ENCODE measurements at places on chromosomes 5 and 9.

DNA sequence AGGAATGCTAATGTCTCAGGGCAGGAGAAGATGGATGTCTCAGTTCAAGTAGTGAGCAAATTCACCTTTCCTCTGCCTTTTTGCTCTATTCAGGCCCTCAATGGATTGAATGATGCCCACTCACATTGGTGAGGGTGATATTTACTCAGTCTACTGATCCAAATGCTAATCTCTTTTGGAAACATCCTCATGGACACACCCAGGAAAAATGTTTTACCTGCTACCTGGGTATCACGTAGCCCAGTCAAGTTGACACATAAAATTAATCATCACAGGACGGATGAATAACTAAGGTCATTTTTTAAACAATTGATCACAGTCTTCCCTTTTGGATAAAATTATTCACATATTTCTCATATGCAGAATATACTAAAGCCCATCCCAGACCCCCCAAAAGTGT is 63.0 kb upstream of the JAK2 start:
- DNase-seq = no peak

- DNase-seq = no peak
Observed at GRCh38 chr5:132229236-132229635, 1.6 kb upstream of the P4HA2 start.

GRCh38 chr5:172002840-172003512 is 3.5 kb downstream of the FBXW11 start:
- no peak for DNase-seq

DNA sequence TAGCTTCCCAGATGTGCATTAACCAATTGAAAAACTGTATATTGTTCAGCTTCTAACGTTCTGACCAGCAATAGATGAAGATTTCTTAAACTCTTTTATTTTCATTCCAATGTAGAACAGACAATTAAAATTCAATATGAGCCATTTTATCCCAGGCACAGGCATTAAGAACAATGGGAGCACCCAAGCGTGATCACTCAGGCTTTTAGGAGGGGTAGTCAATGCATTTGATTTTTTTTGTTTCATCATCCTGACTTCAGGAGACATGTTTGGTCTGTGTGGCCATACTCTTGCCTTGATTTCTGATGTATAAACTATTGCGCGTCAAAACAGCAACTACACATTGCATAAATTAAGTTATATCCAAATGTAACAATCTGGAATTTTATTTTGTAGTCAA is 653.0 kb upstream of the RORB start:
- DNase-seq = no peak

- DNase-seq = no peak
Observed at GRCh38 chr5:60026161-60026560, 132.6 kb upstream of the PDE4D start.

DNA sequence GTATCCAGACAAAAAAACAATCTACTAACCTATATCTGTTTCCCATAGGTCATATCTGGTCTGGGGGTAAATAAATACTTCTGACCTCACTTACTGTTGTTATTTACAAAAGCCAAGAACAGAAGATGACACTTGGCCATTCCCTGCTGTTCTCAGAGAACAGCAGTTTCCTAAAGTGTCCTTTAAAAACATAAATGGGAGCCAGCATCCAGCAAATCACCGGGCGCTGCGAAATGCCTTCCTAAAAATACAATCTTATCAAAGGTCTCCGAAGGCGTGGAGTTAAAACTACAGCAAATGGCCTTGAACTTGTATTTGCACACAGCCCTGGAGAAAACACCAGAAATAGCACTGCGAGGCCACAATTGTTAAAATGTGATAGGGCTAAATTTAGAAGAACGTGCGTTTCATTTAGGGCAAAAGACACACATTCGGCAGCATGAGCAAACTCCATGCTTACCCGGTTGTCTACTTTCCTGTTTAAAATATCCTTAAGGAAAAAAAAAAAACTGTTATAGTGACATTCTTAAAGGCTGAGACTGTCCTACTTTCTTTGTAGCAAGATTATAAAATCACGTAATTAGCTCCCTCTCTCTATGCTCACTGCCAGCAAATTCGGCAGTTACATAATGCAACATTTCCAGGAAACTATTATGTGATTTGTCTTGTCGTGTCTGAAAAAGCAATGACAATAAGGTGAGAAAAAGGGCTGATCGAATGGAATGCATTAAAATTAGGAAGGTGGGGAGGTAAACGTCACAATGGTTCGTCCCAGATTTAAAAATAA is 1.5 kb downstream of the NFIL3 start:
- no peak for DNase-seq

DNA sequence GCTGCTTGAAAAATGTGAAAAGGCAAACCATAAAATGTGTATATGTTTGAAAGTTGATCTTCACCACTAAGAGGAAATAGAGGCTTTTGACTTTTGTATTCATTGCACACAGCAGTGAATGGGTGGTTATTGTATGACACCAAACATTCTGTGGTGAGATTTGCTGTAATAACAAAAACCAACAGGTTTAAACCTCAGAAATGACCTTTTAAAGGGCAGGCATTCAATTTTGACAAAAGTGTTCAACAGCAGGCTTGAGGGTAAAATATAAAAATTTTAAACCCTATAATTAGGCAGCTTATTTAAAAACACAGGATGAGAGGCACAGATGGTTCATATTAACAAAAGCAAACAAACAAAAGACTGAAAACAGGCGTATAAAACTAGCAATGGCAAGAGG is 128.1 kb upstream of the NUDT12 start:
- no peak for DNase-seq

GRCh38 chr9:37284636-37285035 is 137.9 kb upstream of the GRHPR start:
- DNase-seq = no peak

DNA sequence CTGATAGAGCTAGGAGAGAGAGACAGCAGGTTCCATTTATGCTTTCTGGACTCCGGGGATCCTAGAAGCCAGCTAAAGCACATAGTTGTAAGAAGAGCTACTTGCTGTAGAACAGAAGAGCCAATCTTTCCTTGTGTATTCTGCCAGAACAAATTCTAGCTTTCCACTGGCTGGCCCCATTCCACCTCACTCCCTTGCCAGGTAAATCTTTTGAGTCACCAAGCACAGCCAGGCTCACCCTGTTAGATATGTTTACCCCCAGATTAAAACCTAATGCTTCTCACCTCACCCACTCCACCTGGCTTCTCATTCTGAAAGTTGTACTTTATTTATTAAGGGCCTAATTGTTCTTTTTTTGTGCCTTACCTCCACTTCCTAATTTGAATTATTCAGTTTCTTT is 48.9 kb upstream of the CHD1 start:
- no peak for DNase-seq

- no peak for DNase-seq
Observed at GRCh38 chr9:78050421-78050820, 18.8 kb upstream of the GNAQ start.

GRCh38 chr9:128002959-128003358 is 22.2 kb upstream of the EEIG1 start:
- no peak for DNase-seq

DNA sequence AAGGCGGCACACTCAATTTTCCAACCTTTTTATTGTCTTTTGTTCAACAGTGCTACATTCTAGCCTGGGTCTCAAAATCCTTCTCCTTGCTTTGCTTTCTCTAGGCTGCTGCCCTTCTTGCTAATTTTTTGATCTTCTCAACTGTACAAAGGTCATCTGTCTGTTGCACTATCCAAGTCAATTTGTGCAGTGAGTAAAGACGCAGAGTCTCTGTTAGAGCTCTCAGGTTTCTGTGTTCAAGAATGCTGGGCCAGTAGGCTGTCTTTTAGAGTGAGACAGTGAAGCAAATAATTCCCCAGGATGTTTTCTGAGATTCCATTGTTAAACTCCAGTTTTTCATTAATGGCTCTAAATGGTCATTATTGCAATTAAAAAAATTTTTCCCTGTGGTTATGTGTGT is 255.7 kb upstream of the ACTBL2 start:
- no peak for DNase-seq

GRCh38 chr5:133706506-133707430 is 94.4 kb upstream of the FSTL4 start:
- no peak for DNase-seq

DNA sequence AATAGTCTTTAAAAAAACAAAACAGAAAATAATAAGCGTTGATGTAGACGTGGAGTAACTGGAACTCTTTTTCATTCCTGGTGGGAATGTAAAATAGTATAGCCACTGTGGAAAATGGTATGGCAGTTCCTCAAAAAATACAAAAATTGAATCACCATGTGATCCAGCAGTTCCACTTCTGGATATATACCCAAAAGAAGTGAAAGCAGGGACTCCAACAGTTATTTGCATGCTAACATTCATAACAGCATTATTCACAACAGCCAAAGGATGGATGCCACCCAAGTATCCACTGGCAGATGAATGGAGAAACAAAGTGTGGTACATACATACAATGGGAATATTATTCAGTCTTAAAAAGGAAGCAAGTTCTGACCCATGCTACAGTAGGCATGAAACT is 4.2 kb upstream of the PHF2 start:
- DNase-seq = no peak

GRCh38 chr5:179264053-179264782 is 81.0 kb downstream of the ADAMTS2 start:
- no peak for DNase-seq

DNA sequence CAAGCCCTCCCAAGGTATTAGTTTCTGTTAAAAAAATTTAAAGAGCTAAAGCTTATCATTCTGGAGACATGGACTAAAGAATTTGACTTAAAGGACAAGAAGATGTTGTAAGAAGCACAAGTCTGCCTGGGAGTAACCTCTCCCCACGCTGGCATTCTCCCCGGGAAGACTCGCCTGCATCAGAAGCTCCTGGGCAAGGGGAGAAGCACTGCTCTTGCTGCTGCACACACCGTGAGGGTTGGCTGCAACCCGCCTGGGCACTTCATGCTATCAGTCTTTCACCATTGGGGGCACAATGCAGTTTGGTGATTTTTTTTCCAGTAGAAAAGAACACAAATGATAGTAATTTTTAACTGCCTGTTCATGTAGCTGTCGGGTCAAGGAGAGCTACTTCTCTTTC is 192.5 kb upstream of the PANK3 start:
- DNase-seq = no peak

DNA sequence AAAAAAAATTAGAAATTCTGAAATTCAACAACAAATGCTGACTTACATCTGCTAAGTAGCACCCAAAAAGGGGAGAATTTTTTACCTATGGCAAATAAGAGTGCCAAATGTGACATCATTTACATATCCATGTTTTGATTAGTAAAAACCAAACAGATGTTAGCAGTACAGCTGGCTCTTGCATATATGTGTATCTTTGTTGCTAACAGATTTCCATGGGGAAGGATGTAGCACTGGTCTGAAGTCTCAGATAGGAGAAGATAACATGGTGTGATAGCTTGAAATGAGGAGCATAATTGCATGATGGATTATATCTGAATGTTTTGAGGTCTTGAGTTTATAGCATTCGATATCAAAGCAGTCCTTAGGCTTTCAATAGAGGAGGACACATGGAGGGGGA is 17.5 kb downstream of the PIK3R1 start:
- no peak for DNase-seq

- DNase-seq = no peak
Observed at GRCh38 chr5:1521671-1522600, 1.8 kb downstream of the LPCAT1 start.

- DNase-seq = no peak
Observed at GRCh38 chr5:91137647-91138046, 245.5 kb downstream of the ARRDC3 start.

DNA sequence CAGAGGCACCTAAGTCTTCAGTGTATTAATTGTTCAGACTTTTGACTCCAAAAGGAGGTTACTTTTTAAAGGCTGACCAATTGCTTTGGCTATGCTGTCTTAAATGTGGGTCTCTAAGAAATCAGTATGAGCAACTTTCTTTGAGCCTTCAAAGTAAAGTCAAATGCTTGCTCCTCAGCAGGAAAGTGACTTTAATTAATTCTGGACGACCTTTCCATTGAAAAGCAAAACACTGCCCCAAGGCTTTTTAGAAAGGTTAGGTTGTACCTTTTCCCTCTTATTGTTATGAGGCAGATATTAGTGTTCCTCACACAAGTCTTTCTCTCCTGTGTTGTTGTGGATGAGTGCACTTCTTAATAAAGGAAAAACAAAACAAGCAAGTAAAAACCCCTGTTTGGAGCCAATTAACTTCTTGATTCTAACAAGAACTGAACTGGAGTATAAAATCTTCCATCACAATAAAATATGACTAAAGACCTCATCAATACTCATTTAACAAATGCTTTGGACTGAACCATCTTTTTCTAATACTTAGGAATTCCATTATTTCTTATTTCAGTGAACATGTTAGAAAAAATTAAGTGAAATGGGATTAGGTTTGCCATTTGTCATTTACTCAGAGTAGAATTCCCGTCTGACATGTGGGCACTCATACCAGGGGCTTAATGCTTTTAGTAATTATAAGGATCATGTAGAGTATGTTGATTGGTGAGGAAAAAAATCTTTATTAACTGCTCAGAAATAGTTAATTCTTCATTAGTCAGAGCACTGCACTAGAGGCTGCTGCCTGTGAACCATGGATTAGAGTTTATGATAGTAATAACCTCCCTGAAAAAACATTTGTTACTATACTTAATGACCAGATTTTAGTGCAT is 159.1 kb upstream of the ZNF608 start:
- DNase-seq = no peak

DNA sequence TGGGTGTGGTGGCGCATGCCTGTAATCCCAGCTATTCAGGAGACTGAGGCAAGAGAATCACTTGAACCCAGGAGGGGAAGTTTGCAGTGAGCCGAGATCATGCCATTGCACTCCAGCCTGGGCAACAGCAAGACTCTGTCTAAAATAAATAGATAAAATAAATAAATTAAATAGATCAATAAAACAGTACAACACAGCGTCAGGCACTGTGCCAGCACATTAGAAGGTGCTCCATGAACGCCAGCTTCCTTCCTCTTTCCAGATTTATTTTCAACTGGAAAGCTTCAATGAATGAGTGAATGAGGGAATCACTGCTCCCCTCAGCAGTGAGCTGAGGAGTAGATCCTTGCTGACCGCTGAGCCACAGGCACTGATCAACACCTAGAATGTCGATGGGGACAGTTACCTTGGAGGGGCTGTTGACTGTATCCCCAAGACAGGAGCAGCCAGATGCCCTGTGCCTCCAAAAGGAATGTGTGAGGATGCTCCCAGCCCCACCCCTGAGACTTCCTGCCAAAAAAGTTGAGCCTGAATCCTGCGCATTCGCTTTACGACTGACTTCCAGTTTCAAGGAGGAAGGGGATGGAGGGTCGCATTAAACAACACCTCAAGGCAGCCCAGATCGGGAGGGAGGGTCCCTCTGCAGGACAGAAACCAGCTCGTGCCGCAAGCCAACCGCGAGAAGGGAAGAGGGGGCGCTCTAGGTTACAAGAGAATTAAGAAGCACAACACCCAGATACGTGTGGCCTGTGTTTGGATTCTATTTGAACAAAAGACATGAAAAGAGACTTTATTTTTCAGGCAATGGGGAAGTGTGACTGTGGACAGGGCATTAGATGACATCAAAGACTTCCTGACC is 54.0 kb upstream of the CNOT6 start:
- no peak for DNase-seq

DNA sequence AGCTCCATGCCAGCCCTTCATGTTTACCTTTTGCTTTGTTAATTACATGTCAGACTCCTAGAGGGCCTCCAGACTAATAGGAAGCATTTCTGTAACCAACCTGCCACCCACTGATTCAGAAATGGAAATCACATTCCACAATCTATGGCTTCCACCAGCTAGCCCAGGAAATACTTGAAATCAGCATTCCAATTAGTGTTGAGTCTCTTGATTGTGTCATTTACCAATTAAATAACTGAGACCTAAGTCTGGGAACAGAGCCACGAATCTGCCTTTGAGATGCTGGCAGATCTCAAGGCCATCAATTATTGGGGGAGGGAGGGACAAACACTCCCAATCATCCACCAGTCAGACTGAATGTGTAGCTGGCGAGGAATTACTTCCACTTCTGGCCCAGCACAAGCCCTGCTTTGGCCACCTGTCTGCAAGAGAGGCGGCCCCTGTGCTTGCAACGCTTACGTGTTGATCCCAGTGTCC is 27.4 kb upstream of the SAP30L start:
- no peak for DNase-seq
